ENCODE measurements at places on chromosomes 6 and 20. TPM values are rescaled to one million over a fixed set of nuclear protein-coding genes. Genes with fewer than 3 reads are reported as not detected.
A peak's percentile ranks its signal among the peaks of the same experiment; 100 is the strongest.

DNA sequence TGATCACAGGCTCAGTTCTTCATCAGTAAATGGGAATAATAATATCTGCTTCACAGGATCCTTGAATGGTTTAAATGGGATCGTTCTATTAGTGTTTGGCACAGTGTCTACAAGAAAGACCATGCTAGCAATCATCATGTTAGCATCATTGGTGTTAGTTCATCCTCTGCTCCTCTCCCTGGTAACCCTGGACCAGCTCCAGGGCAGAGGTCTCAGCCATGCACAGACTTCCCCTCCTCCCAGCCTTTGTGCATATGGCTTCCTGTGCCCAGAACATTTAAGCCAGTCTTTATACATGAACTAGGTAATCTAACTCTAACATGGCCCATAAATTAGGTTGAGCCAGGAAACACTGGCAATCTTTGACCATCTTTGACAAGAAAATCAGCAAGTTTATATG, 180.2 kb downstream of the EPM2A start:
- H3K36me3 ChIP-seq: no peaks in the 10 kb centered on the region
- H3K4me1 ChIP-seq: no peaks in the 10 kb centered on the region
- 0 out of 2 replicates have a peak, but pooled peaks cover 3% of the 10 kb centered on the region for H3K27me3 ChIP-seq
- H3K4me3 ChIP-seq: no peak overlapping the region
- H3K27ac ChIP-seq: no peak overlapping the region

DNA sequence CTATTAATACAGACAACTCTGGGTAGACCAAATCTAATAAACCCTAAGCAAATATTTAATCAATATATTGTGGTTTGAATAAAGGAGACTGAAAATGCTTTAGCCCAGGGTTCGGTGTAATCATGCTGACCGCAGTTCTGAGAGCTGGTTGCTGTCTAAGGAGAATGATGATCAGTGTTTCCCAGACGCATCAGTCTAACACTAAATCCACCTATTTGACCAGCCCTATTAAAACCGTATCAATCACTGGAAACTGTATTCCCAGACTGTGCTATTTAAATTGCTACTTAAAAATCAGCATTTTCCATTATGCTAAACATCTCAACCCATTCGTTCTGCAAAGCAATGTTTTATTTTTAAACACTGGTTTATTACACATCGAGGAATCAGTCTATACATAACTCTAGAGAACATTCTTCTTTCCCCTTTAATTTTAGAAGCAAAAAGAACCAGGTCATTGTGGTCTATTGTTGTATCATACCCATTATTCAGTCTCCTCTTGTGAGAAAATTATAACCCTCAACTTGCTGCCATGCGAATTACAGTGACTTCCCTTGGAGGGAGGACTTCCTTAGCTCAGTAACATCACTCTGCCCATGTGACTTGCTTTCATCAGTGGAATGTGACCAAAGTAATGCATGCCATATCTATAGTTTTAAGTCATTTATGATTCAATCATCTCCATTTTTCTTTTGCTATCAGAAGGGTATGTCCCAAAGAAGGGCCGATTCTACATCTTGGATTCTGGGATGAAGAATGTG, 515.2 kb upstream of the JAG1 start:
- H3K27ac ChIP-seq: no peak overlapping the region
- no peaks in the 10 kb centered on the region for H3K36me3 ChIP-seq
- peaks cover 7% of the 10 kb centered on the region for H3K4me1 ChIP-seq
- no peaks in the 10 kb centered on the region for H3K27me3 ChIP-seq
- DNase-seq: no peak

DNA sequence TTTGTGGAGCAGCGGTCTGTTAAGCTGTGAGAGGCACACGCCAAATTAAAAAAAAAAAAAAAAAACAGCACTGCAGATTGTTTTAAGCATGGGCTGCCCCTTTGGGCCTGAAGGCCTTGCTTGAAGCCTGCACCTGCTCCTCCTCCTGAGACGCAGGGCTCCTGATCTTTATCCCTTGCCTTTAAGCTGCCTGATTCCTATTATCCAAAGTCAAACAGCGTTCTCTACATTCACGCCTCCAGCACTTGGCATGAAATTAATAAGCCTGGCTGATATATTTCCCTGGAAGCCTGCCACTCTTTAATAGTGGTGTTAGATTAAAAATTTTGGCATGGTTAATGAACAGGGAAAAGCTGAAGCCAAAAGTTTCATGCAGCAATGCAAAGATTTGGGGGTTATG, 163.9 kb downstream of the FAXC start:
- H3K27ac ChIP-seq: no peak overlapping the region
- no peak for DNase-seq
- H3K4me3 ChIP-seq: no peak overlapping the region
- no peaks in the 10 kb centered on the region for H3K4me1 ChIP-seq
- H3K27me3 ChIP-seq: peaks cover 4% of the 10 kb centered on the region
- H3K36me3 ChIP-seq: no peaks in the 10 kb centered on the region

- DNase-seq: no peak
- H3K27me3 ChIP-seq: no peaks in the 10 kb centered on the region
- no peaks in the 10 kb centered on the region for H3K36me3 ChIP-seq
These were observed 78.7 kb downstream of the GMDS start for GRCh38 chr6:2166717-2167116.

DNA sequence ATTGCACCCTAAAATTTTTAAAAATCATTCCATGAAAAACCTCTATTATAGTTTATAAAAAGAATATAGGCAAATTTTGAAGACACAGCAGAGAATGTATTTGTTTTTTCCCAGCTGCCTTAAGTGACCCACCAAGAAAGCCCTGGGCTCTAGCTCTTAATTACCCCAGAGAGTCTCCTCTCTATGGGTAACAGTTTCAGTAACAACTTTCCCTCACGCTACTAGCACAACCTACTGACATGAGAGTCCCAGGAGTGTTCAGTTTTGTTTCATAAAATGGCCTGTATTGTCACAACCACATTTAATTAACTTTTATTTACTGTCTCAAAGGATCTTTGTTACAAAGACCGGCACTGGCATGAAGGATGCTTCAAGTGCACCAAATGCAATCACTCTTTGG, 41.5 kb downstream of the FHL5 start:
- DNase-seq: no peak
- H3K27me3 ChIP-seq: no peaks in the 10 kb centered on the region
- no peaks in the 10 kb centered on the region for H3K4me1 ChIP-seq
- H3K27ac ChIP-seq: no peak overlapping the region
- H3K4me3 ChIP-seq: no peak overlapping the region

Gene CD83
- total RNA-seq: 24.6 TPM

DNA sequence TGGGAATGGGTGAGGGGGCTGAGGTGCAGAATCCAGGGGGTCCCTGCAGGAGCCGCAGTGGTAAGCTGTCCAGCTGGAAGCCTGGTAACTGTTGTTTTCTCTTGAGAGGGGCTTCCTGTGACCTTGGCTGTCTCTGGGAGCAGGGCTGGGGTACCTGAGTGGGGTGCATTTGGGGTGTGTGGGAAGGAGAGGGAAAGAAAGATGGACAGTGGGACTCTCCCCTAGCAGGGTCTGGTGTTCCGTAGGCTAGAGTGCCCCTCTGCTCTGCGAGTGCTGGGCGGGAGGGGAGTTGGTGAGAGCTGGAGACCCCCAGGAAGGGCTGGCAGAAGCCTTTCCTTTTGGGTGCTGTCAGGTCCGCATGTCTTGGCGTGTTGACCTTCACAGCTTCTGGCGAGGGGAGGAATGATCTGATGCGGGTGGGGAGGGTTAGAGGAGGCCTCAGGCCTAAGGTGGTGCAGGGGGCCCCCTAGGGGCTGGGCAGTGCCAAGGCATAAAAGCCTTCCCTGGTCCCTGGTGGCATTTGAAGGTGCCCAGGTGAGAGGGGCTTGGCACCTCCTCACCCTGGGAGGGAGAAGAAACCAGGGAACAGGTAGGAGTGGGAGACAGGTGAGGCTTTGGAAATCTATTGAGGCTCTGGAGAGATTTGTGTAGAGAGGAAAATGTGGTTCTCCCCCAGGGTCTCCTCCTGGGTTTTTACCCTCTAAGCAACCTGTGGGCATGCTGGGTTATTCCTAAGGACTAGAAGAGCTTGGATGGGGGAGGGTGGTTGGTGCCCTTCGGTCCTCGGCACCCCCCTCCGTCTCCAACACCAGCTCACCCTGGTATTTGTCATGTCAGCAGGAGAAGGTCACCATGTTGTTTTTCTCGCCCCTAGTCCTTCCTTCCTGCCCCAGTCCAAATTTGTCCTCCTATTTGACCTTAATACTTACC, 3.3 kb downstream of the VEGFA start:
- DNase-seq: peak; percentile 60
- no peaks in the 10 kb centered on the region for H3K27me3 ChIP-seq
- H3K36me3 ChIP-seq: peaks cover 79% of the 10 kb centered on the region
- H3K4me1 ChIP-seq: peaks cover 54% of the 10 kb centered on the region

Gene SLC13A3
- not detected for total RNA-seq

Gene TOMM34
- 20.3 TPM for total RNA-seq

GRCh38 chr6:149860513-149860833, 3.7 kb downstream of the LRP11 start:
- H3K4me1 ChIP-seq: peaks cover 80% of the 10 kb centered on the region
- no peak for DNase-seq

Gene FNDC11
- not detected for total RNA-seq

Gene TBX18
- 35.1 TPM for total RNA-seq

Gene NT5E
- total RNA-seq: 51.2 TPM

GRCh38 chr6:39207416-39208222, 21.7 kb downstream of the KCNK5 start:
- H3K36me3 ChIP-seq: no peaks in the 10 kb centered on the region
- DNase-seq: no peak
- H3K27ac ChIP-seq: no peak overlapping the region
- no peaks in the 10 kb centered on the region for H3K27me3 ChIP-seq

GRCh38 chr6:3902871-3903648, 53.9 kb downstream of the FAM50B start:
- H3K27ac ChIP-seq: no peak overlapping the region
- H3K4me3 ChIP-seq: no peak overlapping the region
- H3K36me3 ChIP-seq: no peaks in the 10 kb centered on the region
- H3K4me1 ChIP-seq: peaks cover 31% of the 10 kb centered on the region
- DNase-seq: no peak

GRCh38 chr6:137699031-137699683, 167.9 kb upstream of the TNFAIP3 start:
- peak overlapping the region; percentile 87 for H3K27ac ChIP-seq
- H3K4me3 ChIP-seq: no peak overlapping the region
- DNase-seq: no peak
- no peaks in the 10 kb centered on the region for H3K36me3 ChIP-seq
- no peaks in the 10 kb centered on the region for H3K27me3 ChIP-seq

All from SJSA1 (cell line).